ENCODE measurements at places on chromosomes 4 and X.

- DNase-seq, result peak; percentile 14
Observed at GRCh38 chr4:135485371-135485770, 1283.8 kb upstream of the PABPC4L start.

DNA sequence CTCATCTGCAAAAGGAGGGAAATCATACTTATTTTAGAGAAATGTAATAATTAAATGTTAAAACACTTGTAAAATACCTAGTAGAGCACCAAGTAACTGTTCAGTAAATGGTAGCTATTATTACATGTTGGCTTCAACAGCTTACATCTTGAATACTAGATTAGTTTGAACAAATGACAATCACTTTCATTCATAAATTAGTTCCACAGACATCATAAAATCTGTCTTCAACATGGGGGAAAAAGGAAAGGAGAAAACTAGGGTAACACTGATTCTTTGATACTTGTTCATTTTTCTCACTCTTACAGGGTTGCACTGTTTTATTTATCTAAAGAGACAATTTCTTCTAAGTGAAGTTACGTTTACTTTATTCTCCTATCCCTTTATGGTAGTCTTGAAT is 51.7 kb downstream of the CHM start:
- no peak for DNase-seq

- DNase-seq, result no peak
Observed at GRCh38 chrX:29477878-29478277, 737.5 kb upstream of the MAGEB2 start.

GRCh38 chr4:112083587-112084347 is 61.5 kb upstream of the FAM241A start:
- no peak for DNase-seq

- no peak for DNase-seq
Observed at GRCh38 chr4:1669270-1669669, 14.8 kb downstream of the FAM53A start.

- DNase-seq, result peak; percentile 45
Observed at GRCh38 chr4:87029356-87029755, 94.5 kb downstream of the AFF1 start.

DNA sequence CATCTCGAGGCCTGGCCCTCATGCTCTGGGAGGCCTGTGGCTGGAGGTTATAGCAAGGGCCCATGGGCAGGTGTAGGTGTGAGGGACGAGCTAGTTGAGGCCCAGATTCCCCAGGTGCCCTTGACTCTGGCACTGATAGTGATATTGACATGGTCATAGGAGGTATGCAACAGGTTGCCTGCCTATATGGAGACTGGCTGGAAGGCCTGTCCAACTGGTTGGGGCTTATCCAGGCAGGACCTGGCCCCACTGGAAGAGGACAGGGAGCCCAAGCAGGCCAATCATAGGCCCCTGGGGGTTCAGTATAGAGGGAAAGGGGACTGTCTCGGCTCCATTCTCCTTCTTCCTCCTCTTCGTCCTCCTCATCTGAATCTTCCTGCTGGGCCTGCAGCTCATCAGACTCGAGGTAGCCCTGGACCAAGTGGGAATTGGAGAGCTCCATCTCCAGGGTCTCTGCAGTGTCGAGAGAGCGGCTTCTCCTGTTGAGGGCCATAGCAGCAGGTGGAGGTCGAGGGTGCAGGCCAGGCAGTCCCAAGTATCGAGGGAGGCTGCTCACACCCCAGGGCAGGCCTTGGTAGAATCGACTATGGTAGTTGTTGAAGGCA is 15.3 kb downstream of the AMER1 start:
- DNase-seq, result no peak

DNA sequence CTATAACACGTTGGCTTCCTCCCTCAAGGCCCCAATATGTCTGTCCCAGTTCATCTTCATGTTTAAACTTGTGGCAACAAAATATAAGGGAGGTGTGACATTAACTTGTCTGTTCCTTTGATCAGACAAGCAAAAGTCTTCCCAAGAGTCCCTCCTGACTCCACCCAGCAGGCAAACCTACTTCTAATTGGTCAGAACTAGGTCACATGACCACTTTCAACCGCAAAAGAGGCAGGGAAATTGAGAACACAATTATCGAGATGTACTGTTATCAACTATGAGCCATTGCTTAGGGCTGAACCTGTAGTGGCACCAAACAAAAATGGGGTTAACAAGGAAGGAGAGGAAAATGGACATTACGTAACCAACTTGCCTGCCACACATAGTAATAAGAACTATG is 246.8 kb upstream of the TET2 start:
- no peak for DNase-seq

GRCh38 chr4:109410226-109410625 is 23.4 kb upstream of the SEC24B start:
- no peak for DNase-seq

GRCh38 chr4:152581536-152582160 is 45.8 kb upstream of the FBXW7 start:
- DNase-seq, result no peak

DNA sequence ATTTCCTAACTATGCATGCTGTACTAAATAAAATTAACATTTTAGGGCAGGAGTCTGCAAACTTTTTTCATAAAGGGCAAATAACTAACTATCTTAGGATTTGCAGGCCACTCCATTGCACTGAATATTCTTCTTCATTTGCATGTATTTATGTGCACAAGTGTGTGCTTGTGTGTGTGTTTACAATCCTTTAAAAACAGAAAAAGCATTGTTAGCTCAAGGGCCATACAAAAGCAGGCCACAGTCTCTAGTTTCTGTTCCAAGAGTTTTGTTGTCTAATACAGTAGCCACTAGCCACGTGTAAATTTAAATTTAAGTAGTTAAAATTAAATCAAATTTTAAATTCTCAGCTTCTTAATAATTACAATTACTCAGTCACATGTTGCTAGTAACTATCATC is 621.8 kb downstream of the TMA16 start:
- DNase-seq, result no peak

DNA sequence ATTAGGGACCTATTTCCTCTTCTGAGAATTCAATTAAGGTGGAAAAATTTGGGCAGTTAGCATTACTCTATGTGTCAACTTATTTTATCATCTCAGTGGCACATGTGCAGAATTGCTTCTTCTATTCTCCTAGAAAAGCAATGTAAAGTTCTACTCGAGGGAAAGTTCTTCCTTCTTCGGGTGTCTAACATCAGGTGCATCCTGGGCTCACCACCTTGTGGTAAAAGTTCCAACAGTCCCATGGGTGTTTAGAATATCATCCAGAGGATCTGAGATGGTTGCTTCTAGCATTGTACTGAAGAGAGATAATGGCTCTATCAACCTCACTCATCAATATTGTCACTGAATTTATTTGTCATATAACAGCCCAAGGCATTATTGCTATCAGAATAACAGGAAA is 969.7 kb downstream of the PDHA2 start:
- DNase-seq, result no peak

- no peak for DNase-seq
Observed at GRCh38 chr4:150464523-150464922, 117.4 kb upstream of the MAB21L2 start.

GRCh38 chr4:57734104-57734670 is 624.0 kb upstream of the IGFBP7 start:
- DNase-seq, result no peak

- no peak for DNase-seq
Observed at GRCh38 chrX:53456254-53456653, 22.1 kb upstream of the HSD17B10 start.

DNA sequence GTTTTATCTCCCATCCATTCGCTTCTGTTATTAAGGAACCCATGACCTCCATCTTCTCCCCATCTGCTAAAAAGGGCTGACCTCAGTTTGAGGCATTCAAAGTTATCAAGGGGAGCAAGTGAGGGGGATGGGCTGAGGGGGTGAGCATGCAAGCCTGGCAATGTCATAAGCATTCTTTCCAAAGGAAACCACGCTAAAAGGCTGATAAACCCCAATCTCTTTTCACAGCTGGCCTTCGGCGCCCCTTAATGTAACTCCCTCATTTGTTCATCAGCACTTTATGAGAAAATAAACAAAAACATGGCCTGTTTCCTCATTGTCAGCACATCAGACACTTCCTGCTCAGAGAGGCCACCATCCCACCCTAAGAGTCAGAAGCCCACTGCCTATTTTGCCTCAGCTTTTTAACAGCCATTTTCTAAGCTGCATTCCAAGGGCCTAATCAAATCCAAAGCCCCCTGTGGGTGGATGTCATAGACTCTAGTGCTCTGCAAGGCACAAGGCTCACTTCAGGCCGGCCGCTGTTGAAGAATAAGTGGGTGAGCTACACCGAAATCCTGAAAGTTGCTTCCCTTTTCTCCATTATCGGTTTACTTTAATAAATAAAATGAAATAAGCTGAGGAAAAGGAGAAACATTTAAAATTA is 92.0 kb upstream of the SRD5A3 start:
- no peak for DNase-seq

- DNase-seq, result no peak
Observed at GRCh38 chrX:132749406-132749805, 209.0 kb downstream of the HS6ST2 start.

GRCh38 chrX:125093852-125094251 is 225.8 kb upstream of the TEX13C start:
- DNase-seq, result no peak

DNA sequence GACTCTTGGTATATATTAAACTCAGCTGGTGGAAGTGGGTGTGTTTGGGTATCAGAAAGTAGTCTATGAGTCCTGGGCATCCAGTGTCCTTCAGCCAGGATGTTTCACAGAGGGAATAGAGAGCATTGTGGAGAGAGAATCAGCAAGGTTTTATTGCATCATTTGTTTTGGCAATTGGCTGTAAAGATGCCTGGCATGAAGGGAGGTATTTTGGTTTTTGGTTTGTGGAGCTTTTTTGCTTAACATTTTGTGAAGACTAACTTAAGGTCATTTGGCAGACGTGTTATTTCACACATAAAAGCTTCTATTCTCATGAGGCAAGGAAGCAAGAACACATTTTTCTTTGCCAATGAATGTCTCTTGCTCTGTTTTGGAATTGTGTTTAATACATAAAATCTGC is 71.1 kb downstream of the DCLK2 start:
- no peak for DNase-seq

DNA sequence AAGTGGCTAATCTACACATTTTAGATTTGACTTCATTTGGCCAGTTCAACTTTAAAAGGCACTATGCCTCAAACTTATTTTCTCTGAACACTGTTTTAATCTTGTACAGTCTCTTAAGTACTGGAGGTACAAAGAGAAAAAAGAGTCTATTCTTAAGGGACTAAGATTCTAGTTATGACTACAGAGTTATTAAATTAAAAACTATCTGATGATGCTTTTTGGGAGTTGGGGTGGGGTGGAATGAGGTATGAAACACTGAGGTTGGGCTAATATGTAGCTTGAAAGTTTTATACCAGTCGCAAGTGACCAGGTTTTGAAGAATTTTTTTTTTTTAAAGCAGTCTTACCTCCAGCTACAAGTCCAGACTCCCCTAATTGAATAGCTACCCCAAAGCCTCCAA is 17.7 kb upstream of the GPR34 start:
- DNase-seq, result no peak

- DNase-seq, result no peak
Observed at GRCh38 chrX:125544856-125545255, 225.2 kb downstream of the TEX13C start.

DNA sequence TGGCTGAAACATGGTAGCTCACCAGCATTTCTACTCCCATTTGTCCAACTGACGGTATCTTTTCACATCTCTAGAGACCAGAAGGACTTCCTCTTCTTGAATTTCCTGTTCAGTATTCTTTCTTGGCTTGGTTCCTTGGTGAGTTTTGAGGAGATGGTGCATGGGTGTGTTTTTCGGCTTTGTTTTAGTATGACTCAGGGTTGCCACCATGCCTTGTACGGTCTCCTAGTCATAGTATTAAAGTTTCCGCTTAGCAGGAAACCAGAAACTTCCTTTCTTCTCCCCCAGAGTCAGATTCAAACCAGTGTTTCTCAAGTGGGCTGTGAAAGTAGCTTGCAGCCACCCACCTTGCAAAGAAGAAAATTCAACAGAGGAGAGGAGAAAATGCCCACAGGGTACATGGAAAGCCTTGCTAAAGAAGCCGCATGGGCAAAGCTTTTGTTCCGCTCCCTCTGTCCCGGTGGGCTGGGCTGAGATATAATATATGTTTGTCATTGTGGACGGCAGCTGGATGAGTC is 5.7 kb downstream of the CD99 start:
- no peak for DNase-seq

DNA sequence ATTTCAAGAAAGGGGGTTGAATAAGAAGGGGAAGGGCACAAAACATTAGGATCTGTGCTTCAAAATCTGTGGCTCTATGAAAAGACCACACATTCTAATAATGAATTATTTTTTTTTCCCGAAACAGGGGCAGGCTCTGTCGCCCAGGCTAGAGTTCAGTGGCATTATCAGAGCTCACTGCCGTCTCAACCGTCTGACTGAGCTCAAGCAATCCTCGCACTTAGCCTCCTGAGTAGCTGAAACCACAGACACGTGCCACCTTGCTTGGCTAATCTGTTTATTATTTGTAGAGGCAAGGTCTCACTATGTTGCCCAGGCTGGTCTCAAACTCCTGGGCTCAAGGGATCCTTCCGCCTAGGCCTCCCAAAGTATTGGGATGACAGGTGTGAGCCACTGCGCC is 33.4 kb downstream of the ACSL1 start:
- no peak for DNase-seq

DNA sequence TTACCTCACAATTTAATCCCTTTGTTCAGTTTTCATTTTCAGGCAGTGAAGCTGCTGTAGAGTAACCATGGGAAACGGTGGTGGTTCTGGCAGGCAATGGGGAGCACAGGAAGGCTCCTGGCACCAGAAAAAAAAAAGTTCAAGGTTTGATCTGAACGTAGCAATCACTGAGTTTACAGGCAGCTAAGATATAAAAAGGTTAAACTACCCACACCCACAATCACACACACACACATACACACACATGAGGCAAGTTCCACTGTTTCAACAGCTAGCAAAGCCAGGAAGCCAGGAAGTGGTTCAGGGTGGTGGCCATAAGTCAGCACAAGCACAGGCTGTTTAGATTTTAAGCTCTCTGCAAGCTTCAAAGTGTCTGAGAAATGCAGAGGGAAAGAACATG is at the start of gene SULT1B1:
Gene SULT1B1 (minus strand): TSS at position 166 of the 400 bp plus-strand sequence. CDS start 5,403 bp downstream, outside the sequence.
- DNase-seq, result peak; percentile 18

DNA sequence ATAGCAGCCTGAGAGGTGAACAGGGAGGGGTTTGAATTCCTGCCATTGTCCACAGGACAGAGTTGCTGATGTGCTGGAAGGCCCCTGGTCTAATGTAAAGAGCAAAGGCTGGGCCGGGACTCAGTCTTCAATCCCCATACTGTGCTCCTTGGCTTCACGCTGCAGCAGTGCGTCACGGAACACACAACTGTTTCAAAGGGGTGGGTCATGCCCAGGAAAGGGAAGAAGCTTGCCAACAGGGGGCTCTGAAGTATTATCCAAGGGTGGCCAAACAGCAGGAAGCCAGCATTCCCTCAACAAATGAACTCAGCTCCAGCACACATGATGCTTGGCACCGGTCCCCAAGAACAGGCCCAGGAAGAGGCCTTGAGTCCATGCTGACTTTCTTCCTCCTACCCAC is 122.5 kb downstream of the NFKB1 start:
- DNase-seq, result no peak

DNA sequence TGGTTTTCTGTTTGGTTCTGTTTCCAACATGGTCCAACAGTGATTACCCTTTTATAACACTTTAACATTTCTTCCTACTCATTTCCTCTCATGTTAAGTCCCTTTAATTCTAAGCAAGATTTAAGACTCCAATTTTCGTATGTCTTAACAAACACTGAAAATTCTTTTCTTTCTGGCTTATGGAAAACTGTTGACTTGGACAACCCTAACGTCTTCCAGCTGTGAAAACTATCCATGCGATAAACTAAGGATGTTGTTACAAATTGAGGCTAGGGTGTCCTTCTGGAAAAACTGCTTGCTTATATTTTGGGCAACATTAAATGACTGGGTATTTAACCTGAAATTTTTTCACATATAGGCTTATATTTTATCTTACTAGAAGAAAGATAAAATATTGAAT is 33.9 kb upstream of the RTL3 start:
- DNase-seq, result no peak

- DNase-seq, result no peak
Observed at GRCh38 chrX:1784773-1785172, 169.9 kb downstream of the ASMT start.
